ENCODE measurements at places on chromosomes 1 and 21.

DNA sequence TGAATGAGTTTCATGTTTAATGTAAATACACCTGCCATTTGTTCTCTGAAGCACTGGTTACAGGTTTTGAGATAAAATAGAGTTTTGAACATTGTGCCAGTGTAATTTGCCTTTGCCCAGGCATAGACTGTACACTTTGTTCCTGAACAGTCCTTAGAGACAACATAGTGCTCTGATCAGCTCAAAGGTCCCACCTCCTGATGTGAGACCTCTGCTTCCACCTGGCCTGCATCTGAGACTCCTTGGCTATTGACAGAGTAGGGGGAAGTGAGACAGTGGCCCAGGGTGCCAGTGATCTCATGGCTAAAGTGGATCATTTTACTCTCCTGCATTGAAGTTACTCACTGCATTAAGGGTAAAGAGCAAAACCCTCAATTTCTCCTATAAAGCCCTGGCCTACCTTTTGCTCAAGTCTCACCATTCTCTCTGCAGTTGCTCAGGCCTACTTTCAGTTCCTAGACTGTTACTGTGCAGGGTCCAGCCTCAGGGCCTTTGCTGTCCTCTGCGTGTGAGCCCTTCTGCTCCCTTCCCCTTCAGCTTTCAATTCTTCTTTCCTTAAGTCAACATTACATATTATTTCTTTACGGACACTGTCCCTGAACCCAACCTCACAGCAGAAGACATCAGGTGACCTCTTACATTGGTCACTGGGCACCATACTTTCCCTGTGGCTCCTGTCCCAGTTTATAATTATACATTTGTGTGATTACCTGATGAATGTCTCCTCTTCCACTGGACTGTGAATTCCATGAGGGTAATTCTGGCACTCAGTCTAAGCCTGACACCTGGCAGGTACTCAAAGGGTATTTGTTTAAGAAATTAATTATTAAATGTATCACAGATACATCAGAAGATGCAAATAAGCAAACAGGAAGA lies 142.9 kb downstream of the ROR1 start:
- no peak for DNase-seq

- DNase-seq: peak; percentile 5
These were observed 119.7 kb downstream of the PPIAL4G start for GRCh38 chr1:148363439-148363810.

- no peak for DNase-seq
These were observed 26.4 kb downstream of the LHX4 start for GRCh38 chr1:180256341-180257027.

GRCh38 chr1:27602462-27603308 lies 1.3 kb downstream of the AHDC1 start:
- DNase-seq: no peak

DNA sequence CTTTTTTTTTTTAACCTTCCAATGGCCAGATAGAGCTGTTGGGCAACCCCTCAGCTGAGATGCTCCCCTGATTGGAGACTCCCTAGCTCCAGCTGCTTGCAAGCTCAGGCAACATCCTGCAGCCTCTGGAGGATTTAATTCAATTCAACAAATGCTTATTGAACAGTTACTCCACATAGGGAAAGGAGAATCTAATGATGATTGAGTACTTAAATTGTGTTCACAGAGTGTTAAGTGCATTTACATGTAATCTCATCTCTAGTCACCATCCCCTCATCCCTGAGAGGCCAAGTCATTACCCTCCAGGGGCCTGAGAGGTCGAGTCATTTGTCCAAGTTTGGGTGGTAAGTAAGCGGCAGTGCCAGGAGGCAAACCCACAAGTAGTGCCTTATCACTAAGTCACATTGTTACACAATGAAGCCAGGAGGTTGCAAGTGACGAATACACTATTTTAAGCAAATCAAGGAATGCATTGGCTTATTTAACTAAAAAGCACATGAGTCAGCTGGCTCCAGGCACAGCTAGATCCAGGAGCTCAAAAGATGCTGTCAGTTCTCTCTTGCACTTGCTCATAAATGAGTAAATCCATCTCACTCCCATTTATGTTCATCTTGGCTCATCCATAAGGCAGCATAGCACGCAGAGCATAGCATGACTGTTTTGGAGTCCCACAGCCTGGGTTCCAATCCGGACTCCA lies 64.3 kb downstream of the OPTC start:
- DNase-seq: no peak

DNA sequence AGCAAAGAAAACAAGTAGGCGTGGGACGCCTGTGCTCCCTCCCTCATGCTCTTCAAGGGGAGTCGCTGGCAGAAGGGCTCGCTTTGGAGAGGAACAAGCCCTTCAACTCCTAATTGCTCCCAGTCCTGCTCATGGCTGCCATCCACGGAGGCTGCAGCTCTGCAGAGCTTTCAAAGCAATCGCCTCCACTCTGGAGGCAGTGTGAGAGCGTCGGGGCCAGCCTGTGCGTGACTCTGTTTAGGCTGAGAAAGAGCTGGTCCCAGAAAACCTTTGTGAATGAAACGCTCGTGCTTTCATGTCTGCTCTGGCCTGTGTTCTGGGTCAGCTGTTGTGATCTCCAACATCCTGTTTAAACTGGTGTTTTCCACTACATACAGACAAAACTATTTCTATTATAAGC lies 23.9 kb upstream of the RUNX1 start:
- DNase-seq: no peak

GRCh38 chr21:33940881-33941245 lies 25.3 kb upstream of the ATP5PO start:
- DNase-seq: no peak

- DNase-seq: no peak
These were observed 211.1 kb downstream of the LRRC40 start for GRCh38 chr1:69994241-69994640.

DNA sequence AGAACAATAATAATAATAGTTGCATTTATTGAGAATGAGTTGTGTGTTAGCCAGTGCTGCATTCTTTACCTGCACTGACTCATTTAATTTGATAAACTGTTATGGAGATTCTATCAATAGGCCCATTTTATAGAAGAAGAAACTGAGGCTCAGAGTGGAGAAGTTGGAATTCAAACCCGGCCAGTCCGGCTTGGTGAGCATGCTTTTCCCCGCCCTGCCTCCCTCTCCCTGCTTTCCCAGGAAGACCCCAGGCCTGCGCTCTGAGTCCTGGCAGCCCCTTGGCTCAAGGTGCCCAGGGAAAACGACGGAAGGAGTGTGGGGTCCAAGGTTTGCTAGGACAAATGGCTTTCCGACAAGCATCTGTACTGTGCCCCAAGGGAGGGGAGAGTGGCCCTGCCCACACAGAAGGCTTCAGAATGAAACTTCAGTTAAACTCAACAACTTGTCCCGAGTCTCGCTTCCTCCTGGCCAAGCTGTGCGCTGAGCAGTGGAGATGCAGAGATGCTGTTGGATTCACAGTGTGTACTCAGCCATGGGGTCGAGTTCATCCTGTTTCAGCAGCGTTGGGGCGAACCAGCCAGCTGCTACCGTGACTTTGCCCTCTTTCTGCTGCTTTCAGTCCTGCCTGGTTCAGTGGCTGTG lies 23.3 kb upstream of the PADI6 start:
- no peak for DNase-seq

DNA sequence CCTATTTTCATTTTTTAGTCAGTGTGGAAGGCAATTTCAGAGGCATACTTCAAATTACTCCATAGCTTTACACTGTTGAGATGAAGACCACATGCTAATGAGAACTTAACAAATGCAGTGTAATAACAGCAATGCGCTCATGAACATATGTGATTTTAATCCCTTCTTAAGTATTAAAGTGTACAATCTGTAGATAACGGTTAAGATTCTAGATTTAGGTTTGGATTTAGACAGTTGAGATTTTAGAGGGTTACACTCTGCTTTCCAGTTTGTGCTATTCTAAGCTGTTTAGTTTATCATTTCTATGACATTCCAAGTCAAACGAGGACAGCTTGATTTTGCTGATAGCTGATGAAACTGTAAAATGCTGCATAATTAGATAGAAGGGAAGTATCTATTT lies 257.8 kb upstream of the CHRM3 start:
- DNase-seq: no peak

DNA sequence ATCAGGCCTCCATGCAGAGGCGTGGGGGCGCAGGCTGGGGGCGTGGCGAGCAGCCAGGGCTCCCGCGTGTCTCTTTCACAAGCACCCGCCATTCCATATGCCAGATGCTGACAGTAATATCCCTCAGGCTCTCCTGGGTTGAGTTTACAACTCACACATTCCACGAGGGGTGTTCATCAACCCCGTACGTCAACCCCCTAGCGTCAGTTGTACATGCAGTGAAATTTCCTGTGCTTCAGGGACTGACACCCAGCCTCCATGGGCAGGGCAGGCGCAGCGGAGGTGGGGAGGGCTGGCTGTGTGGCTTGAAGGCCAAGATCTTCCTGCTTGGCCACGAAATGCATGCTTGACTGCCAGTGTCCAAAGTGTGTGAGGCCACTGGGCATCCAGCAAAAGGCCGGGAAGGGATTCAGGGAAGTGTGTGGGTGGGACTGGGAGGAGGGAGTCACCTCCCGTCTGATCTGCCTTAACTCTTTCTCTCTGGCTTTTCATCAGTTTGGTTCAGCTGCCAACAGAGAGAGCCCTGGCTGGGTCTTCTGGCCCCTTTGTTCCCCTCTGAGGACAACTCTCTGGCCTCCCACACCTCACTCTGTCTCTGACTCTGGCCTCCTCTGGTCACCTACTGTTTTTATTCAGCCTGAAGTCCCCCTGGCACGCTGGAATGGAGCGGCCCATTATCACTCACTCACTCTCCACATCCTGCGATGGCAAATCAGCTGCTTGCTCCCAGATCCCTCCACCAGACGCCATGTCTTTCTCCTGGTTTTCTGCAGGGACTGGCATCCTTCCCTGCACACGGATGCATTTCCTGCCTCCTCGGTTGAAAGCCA lies 33.8 kb downstream of the CLIC6 start:
- DNase-seq: no peak
